Stimulated activated CD4-positive, alpha-beta T cell treated with anti-CD3 and anti-CD28 coated beads, TNF-alpha, amount 100 ng/mL, for 48 hours (primary cell): ENCODE measurements at places on chromosomes 16 and 17.

DNA sequence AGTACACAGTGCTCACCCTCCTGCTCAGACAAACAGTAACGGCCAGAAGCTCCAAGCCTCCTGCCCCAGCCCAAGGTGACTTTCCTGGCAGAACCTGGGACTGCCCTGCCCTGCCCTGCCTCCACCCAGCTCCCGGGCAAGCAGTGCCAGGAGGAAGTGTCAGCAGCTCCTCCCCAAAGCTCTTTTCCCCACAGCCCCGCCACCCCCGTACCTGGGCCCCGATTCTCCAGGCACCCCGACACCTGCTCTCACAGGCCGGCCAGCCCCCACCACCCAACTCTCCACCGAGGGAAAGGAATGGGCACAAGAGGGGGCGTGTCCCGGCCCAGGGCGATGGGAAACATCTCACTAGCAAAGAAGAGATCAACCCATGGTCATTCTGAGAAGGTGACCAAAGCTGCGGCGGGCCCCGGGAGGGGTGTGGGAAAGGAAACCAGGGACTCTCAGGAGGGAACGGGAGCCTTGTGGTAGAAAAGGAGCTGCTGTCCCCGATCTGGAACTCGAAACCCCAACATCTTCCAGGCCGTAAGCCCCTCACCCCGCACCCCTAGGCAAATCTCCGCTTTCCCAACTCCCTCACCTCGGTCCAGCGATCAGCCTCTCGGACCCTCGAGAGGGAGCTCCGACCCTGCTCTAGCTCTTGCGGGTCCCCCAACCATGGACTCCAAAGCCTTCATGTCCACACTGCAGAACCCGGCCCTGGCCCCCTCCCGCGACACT is 1.2 kb downstream of the BCAR1 start:
- DNase-seq: no peak

- peak; percentile 50 for DNase-seq
Observed at GRCh38 chr17:6831661-6832263, at the start of gene TEKT1. Gene TEKT1 (minus strand): TSS chr17:6831729. CDS start chr17:6830376, 1,353 bp downstream.

DNA sequence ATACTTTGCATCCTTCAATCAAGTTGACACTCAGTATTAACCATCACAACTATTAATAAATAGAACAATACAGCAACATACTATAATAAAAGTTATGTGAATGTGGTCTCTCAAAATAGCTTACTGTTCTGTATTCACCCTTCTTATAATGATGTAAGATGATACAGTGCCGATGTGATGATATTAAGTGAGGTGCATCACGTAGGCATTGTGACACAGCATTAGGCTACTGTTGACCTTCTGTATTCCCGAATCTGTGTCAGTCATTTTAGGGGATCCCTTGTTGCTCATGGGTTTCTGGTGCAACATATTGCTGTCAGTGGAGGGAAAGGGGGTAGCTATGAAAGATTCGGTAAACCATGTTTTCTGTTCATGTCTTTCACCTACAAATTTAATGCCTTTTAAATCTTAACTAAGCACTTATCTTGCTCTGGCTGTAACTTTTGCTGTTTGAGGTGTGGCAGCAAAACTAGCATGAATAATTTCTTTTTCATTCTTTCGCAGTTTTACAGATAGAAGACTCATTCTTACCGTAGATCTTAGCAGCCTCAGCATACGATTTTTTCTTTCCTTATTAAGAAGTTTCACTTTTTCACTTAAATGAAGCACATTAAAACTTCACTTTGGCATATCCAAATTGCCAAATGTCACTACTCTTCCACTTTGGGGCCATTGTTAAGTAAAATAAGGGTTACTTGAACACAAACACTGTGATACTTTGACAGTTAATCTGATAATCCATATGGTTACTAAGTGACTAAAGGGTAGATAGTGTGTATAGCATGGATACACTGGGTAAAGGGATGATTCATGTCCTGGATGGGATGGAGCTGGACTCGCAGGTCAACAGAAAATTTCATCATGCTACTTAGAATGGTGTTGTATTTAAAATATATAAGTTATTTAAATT is 29.6 kb downstream of the NFAT5 start:
- no peak for DNase-seq

DNA sequence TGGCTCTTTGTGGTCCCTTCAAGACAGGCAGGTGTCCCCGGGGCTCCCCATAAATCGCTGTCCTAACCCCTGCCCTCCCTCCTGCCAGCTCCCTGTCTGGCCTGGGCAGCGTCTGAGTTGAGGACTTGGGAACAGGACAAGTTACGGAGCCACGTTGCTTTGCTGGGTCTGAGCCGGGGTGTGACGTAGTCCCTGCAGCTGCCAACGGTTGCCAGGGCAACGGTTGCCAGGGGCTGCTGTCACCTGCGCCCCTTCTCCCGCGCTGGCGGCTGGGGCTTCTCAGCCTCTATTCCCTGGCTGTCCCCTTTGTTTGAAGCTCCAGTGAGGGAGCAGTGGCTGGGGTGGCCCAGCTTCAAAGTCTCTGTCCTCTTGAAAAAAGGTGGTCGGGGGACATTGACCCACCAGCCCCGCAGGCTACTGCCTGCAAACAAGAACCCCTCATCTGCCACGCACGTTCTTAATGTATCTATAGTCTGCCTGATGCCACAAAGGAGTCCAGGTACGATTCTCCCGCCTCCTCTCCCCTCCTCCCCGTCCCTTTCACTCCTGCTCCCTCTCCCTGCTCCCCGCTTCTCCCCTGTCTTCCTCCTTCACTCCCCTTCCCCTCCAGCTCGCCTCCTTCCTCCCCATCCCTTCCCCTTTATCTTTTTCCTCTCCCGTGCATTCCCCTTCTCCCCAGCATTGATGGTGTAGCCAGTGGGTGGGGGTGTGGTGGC is 10.9 kb downstream of the ADGRG1 start:
- no peak for DNase-seq

- no peak for DNase-seq
Observed at GRCh38 chr17:10118788-10119130, 79.6 kb downstream of the GAS7 start.

GRCh38 chr17:44604768-44605485 is 47.6 kb downstream of the FZD2 start:
- no peak for DNase-seq

DNA sequence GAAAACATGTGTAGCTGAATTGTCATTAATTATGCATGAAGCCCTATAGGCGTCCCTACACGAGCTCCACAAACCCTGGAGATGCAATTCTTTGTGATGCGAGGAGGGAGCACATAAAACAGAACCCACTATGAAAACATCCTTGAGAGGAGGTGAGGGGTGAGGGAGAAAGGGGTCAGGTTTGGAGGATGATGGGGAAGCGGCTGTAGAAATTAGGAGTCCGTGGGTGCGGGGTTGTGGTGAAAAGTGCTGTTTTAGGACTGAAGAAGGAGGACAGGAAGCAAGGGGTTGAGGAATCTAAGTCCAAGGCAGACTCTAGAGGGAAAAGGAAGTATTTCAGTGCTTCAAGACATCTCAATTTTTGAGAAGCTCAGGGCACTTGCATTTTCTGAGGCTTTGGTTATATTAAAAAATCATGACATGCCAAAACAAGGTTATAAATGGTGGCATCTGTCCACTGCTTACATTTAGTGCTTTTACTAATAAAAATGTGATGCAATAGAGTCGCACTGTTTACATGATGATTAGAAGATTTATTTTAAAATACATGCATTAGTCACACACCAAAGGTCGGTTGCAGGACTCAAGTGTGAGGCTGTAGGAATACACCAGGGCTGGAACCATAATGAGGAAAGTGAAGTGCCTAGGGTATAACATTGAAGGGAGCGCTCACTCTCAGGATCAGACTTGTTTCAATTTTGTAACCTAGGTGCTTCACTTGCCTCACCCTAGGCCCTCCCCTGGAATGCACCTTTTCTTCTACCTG is 379.5 kb downstream of the HS3ST4 start:
- no peak for DNase-seq

- no peak for DNase-seq
Observed at GRCh38 chr17:333626-334396, 18.8 kb downstream of the RPH3AL start.
